ENCODE measurements at places on chromosomes 13 and 19.
A peak's percentile ranks its signal among the peaks of the same experiment; 100 is the strongest.

DNA sequence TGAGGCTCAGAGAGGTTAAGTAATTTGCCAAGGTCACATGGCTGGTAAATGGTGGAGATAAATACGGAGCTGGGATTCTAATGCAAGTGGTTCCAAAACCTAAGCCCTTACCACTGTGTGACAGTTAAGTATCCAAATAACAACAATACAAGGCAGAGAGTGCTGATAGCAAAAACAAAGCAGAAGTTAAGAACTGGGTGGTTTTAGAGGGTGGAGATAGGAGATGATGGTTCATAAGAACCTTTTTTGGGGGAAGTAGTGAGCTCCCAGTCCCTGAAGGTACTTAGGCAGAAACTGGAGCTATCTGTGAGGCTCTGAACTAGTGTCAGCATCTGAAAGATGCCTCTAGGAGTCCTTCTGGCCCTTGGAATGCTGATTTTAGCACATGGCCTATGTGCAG is 56.2 kb upstream of the UBE2L5 start:
- no peak for DNase-seq

GRCh38 chr19:7678971-7679751 is 1.5 kb upstream of the TRAPPC5 start:
- DNase-seq, result peak; percentile 46

GRCh38 chr13:45349438-45349837 is 8.5 kb upstream of the TPT1 start:
- no peak for DNase-seq

DNA sequence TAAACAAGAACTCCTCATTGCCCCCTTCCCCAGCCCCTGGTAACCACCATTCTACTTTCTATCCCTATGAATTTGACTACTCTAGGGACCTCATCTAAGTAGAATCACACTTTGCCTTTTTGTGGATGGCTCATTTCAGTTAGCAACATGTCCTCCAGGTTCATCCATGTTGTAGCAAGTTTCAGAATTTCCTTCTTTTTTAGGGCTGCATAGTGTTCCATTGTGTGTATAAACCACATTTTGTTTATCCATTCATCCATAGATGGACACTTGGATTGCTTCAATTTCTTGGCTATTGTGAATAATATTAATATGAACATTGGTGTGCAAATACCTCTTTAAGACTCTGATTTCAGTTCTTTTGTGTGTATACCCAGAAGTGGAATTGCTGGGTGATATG is 4.8 kb upstream of the DHRS12 start:
- DNase-seq, result no peak

DNA sequence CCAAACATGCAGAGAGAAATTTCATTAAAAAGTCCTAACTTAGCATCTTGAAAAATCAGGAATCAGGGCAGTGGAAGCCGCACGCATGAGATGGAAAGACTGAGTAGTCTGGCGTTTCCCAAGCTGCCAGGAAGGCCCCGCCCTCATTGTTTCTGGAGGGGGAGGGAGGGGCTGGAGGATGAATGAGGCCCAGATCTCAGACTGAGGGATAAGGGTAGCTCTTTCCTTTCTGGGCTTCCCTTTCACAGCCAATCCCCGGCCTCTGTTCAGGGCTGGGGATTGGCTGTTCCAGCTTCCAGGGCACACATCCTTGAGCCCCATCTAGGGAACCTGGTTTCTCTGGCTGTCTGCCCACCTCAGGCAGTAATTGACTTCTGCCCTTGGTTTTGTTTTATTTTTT is 7.3 kb downstream of the C19orf53 start:
- DNase-seq, result no peak

- no peak for DNase-seq
Observed at GRCh38 chr13:50898338-50898737, 11.3 kb upstream of the RNASEH2B start.

- DNase-seq, result no peak
Observed at GRCh38 chr13:83168590-83168989, 713.7 kb downstream of the SLITRK1 start.

DNA sequence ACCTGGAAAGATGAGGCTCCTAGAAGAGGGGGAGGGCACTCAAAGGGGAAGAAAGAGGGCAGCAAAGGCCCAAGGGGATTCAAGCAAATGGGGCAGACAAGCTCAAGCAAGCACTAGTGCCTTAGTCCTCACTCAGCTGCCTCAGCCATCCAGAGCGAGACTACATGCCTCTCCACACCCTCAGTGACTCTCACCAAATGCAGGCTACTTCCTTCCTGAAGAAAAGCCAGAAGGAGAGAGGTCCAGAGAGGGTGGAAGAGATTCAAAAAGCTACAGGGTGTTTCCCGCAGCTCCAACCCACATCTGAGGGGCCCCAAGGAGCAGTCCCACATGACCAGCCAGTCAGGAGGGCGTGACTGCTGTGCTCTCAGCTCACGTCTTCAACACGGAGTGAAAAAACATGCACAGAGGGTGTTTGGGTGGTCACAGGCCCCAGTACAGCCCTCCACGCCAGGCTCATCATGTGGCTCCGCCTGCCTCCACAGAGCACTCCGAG is 40.5 kb downstream of the MIPEP start:
- no peak for DNase-seq

- DNase-seq, result no peak
Observed at GRCh38 chr13:112642090-112642460, 47.8 kb upstream of the ATP11A start.

- no peak for DNase-seq
Observed at GRCh38 chr13:49348751-49349150, 95.1 kb downstream of the CAB39L start.

GRCh38 chr19:49911381-49912145 is 14.9 kb upstream of the IL4I1 start:
- no peak for DNase-seq

- DNase-seq, result no peak
Observed at GRCh38 chr19:16258440-16258903, 60.8 kb downstream of the AP1M1 start.

DNA sequence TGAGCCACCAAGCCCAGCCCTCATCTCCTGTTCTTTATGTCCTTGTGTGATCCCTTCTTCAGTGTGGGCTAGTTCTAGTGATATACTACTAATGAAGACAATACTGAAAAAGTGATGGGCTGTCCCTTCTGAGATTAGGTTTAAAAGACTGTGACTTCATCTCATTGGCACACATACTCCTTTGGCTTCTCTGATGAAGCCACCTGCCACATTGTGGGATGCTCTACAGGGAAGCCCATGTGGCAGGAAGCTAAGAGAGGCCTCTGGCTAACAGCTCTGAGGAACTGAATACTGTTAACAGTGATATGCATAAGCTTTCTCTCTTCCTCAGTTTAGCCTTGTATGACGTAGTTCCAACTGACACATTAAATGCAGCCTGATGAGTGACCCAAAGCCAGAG is 13.6 kb downstream of the CSNK1A1L start:
- no peak for DNase-seq

Measured in stimulated activated CD4-positive, alpha-beta T cell treated with anti-CD3 and anti-CD28 coated beads, TNF-alpha, amount 100 ng/mL, for 1 hour (primary cell).